ENCODE measurements at places on chromosomes 4 and X.

GRCh38 chr4:86927843-86928395, 6.9 kb upstream of the AFF1 start:
- DNase-seq: no peak

DNA sequence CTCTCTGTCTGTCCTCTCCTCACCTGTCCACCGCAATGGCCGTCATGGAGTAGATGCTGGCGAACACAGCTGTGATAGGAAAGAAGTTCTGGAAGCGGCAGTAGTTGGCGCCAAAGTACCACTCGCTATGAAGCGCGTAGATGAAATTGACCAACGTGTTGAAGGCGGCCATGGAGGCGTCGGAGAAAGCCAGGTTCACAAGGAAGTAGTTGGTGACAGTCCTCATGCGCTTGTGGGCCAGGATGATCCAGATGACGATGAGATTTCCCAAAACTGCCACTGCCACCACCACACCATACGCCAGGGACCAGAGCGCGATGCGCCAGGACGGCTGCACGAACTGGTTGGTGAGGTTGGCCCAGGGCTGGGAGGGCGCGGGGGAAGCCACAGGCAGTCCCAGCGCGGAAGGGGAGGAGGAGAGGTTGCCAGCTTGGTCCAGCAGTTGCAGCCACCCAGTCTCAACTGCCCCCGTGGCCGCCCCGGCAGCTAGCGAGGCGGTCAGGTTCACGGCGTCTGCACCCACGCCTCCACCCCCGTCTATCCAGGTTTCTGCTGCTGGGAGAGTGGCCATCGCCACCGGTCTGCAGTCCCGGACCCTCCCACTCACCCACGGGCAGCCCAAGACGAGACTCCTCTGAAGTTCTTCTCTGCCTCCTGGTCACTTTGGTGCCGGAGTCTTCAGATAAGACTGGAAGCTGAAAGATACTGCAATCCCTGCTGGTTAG, 518 bp downstream of the TACR3 start:
- no peak for DNase-seq

GRCh38 chr4:52664479-52664878, 5.4 kb upstream of the USP46 start:
- no peak for DNase-seq

GRCh38 chr4:8512510-8512909, 67.7 kb upstream of the GPR78 start:
- DNase-seq: no peak

- no peak for DNase-seq
Measured at GRCh38 chr4:94409962-94410361, 41.8 kb upstream of the PDLIM5 start.
